ENCODE measurements at places on chromosomes 6 and 20.
A peak's percentile ranks its signal among the peaks of the same experiment; 100 is the strongest.

GRCh38 chr20:44581515-44581914, 864 bp upstream of the PKIG start:
- DNase-seq, result no peak

DNA sequence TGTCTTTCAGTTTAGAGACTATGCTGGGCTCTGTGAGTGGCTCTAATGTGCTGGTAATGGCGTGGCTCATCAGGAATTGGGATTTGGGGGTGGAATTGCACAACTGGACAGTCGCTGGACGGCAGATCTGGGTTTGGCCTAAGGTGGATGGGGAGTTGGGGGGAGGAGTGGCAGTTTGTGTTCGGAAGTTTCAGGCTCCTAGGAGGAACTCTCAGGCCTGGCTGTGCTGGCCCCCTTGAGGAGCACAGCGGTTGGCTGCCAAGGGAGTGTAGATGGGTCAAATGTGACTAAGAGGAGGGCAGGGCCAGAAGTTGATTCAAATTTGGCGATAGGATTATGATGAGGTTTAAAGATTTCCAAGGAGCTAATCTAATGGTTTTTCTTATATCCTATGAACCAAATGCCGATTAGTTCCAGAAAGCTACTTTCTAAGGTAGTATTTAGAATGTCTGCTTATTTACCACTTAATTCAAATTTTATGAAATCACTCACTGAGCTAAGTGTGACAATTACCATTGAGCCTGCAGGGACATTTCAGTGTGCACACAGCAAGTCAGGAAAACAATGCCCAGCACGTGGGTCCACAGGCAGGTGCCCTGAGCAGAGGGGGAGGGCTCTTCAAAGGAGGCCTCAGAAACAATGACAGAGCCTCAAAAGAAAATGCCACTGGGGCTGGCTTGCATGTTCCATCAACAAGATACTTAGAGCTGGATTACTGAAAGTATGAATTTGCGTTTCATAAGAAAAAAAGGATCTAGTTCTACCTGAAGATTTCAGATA, 111.0 kb downstream of the GJA10 start:
- no peak for DNase-seq

DNA sequence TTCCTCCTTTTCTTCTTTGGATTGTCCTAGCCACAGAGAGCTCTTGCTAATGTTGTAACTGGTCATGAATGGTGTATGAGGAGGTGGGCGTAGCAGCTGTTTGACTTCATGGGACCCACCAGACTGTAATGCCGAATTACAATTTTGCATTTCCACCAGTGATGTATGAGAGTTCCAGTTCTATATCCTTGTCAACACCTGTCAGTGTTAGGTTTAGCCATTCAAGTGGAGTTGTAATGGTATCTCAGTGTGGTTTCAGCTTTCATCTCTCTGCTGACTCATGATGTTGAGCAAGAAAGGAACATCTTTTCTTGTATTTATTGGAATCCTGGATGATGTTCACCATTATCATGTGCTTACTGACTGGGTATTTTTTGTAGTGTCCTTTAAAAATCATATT, 5.1 kb downstream of the IGF2R start:
- no peak for DNase-seq

GRCh38 chr6:81793821-81794475, 41.5 kb upstream of the TENT5A start:
- DNase-seq, result no peak

DNA sequence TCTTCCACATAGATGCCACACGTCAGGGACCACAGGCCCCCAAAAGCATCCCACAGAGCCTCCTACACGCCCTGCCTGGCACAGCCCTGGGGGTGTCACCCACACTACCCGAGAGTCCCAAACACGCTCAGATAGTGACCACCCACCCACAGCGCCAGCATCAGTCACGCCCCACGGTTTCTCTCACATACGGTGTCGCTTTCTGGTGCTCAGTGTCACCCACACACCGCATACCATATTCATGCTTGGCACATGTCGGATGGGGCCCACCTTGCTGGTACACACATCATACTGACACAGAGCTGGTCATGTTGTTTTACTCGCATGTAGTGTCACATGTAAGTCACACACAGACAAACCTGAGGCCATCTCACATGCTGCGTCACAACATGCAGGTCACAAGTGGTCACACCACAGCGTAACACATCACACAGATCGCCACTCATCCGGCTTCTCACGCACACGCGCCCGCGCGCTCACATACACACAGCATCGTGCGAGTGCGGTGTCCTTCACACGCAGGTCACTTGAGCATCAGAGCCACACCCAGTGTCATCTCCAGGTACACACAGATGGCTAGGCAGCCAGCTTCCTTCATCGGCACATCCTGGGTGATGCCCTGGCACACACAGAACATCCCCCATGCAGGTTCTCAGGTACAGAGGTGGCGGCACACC, 3.4 kb downstream of the TEAD3 start:
- DNase-seq, result no peak

DNA sequence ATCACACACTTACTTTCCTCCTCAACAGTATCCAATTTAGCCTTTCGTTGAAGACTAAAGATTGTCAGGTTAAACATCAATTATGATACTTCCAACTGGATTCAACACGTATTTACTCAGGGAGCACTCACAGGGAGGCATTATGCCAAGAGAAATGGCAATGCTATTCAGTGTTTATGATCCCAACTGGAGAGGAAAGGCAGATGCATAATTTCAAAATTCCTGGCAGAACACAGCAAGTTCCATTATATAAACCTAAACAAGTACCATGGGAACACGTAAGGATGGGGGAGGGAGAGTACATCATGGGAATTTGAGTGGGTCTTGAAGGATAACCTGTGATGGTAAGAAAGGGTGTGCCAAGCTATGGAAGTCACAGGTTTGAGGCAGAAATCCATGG, 112.7 kb downstream of the ISM1 start:
- DNase-seq, result no peak

- no peak for DNase-seq
Observed at GRCh38 chr6:147103694-147104093, 100.5 kb upstream of the STXBP5 start.

DNA sequence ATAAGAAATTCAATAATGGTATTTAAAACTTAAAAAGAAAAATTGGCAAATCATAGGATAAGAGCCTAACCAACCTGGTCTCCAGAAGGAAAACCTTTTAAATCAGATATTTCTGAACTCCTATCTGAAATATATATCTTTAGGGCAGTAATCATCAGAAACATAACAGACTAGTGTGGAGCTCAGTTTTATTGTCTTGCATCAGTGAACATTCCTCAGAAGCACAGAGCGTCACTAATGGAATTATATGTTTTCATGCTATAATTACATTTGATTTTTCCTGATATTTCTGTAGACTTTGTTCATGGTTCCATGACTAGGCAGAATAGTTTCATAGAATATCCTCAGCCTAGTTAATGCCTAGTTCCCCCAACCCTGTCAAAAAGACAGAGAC, 262.2 kb downstream of the EYA4 start:
- DNase-seq, result no peak

DNA sequence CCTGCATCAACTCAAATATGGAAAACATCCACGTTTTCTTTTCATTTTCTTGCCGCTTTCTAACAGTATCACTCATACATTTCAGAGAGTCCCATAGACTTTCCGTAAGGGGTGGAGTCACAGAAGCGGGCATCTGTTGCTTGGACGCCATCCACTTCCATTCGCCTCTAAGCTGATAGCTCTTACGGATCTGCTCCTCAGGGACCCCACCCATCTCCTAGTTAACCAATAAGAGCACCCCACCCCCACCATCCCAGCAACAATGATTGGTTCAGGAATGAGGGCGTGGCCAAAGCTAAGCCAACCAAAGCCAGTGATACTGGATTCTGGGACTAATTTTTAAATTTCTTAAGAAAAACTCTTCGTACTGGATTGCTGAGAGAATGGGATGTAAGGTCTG, 42.4 kb downstream of the SLC2A10 start:
- DNase-seq, result no peak

- no peak for DNase-seq
Observed at GRCh38 chr20:8335059-8335458, 203.0 kb downstream of the PLCB1 start.

- DNase-seq, result no peak
Observed at GRCh38 chr20:51322164-51322707, 220.3 kb downstream of the NFATC2 start.

GRCh38 chr6:21846541-21847451, 253.2 kb downstream of the SOX4 start:
- DNase-seq, result peak; percentile 41

GRCh38 chr20:58649288-58650180, 1.5 kb upstream of the STX16 start:
- DNase-seq, result peak; percentile 49

DNA sequence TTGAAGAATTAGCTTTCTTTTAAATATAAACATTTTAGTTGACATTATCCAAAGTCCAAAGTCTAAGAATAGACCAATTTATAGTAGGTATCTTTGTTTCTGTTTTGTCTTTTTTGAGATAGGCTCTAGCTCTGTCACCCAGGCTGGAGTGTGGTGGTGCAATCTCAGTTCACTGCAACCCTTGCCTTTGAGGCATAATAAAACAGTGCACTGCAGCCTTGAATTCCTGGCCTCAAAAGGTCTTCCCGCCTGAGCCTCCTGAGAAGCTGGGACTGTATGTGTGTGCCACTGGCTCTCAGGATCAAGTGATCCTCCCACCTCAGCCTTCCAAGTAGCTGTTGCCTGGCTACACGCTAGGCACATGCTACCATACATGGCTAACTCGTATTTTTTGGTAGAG, 135.4 kb downstream of the REV3L start:
- DNase-seq, result no peak

DNA sequence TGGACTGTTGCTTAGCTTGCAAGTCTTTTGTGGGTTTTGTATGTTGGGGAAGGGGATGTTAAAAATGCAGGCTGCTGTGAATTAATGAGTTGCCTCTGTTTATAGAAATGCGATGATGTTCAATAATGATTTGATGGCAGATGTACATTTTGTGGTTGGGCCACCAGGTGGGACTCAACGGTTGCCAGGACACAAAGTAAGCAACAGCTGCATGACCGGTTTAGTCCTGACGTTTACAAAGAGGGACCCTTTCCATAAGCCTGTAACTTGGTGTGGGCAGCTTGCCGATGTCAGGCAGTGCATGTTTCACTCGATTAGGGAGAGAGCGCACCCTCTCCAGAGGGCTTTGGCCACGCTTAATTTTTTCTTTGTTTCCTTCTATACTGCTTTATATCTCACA, 1.3 kb downstream of the BTBD3 start:
- DNase-seq, result no peak

DNA sequence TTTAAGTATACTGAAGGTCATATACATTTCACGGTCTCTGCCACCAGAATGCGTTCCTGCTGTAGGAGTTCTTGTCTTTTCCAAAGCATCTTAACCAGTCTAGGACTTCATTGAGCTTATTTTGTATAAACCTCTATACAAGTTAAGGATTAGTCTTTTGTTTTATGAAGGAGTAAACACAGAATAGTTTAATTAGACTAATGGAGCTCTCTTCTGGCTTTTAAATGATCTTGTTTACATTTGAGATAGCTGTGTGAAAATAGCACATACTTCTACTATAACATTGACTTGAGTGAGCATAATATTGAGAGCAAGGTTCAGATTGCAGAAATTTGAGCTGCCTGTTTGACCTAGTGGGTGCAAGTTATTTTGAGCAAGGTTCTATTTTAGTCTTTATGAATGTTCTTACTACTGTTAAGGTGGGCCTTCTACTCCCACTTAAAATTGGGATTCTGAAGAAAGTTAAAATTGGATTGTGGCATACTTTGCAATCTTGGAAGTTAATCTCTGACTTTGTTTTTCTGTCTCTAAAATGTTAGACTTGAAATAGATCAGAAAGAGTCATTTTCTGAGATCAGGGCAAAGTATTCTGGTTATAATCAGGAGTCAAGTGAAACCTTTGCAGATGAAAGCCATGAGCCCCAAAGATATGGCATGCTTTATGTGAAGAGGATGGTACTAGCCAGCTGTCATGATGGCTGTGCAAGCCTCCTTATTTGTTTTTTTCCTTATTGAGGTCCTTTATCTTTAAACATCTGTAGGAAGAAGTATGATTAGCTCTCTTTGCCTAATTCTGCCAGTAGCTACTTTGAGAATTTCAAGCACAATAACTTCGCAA, 41.8 kb downstream of the RPRD1B start:
- no peak for DNase-seq

- no peak for DNase-seq
Observed at GRCh38 chr6:137820952-137821351, 46.1 kb upstream of the TNFAIP3 start.

DNA sequence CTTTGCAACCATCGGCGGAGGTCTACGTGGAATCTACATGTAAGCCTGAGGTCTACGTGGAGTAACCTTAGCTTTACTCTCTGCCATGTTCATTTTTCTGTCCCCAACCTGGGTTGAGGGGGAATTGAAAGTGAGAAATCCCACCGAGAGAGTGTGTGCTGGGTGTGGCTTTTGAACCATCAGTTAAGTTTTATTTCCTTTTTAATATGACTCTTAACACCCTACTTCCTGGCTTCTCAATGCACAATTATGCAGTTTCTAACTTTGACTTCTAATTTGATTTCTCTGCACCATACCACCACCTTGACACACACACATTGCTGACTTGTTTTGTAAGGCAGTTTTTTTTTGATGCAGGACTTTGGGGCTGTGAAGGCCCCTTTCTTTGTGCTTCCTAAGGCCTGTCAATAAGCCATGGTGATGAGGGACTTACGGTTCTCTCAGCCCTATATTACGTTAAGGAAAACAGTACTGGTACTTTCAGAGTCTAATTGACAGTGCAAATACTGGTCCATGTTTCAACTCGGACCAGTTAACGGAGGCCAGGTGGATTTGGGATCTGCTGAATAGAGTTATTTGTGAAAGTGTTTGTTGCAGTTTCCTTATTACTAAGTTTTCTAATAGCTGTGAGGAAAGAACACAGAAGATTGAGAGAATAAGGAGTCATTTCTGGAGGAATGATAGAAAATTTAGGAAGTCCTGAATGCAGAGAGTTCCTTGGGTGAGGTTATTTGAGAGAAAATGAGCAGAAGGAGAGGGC, 206.5 kb downstream of the JARID2 start:
- DNase-seq, result no peak

DNA sequence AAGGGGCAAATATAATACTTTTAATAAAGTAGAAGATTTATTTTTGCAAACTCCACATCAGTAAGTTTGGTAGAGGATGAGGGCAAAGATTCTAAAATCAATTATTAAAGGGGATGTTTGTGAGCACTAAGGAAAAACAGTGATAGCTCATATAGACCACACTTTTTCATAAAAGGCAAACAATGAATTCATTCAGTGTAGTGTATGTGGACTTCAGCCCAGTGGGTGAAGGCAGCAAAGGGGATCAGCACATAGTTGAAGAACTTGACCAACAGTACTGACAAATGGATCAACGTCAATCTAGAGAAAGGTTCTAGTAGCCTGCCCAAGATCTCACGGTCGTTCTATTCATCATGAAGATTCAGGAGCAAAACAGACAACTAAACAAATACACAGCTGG, 45.3 kb downstream of the MAK start:
- no peak for DNase-seq

Measured in activated CD4-positive, alpha-beta T cell treated with anti-CD3 and anti-CD28 coated beads for 48 hours (primary cell).